ENCODE measurements at places on chromosomes 2 and 18. TPM values are rescaled to one million over a fixed set of nuclear protein-coding genes. Genes with fewer than 3 reads are reported as not detected.

Gene ITGB6
- 17.4 TPM for total RNA-seq

DNA sequence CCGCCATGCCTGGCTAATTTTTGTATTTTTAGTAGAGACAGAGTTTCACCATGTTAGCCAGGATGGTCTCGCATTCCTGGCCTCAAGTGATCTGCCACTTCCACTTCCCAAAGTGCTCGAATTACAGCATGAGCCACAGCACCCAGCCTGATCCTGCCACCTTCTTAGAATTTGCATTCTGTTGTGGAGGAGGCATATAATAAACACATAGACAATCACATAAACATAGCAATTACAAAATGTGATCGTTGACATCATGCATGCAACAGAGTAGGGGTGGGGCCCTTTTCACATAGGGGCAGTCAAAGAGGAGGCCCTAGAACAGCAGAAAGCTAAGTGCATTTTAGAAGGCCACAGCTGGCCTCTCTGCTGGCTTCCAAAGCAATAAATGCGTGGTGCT lies 39.9 kb upstream of the TSPYL6 start:
- DNase-seq = no peak

Gene IL1R2
- 3.2 TPM for total RNA-seq

DNA sequence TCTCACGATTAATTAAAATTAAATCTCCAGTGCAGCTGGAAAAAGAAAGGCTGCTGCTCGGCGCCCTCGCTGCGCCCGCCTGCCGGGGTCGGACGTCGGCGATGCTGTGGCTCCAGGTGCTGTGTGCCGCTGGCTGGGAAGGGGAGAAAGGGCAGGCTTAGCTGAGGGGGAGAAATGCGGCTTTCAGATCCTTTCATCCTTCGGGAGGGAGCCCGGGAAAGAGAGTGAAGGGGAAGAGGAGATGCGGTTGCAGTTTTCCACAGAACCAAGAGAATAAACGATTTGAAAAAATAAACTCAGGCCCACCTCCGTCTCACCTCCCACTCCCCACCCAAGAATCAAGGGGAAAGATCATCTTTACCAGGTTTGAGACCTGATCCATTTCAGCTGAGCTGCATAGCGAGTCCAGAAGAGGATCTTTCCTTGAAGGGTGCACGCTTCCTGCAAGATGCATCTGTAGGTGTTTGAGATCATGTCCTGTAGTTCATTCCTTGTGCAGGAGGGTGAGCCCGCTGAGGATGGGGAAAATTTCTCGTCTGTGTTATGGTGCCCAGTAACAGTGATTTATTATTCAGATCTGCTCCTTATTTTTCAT lies 495 bp downstream of the TMEM169 start:
- peak; percentile 41 for DNase-seq

Gene BCL2
- 5.1 TPM for total RNA-seq

DNA sequence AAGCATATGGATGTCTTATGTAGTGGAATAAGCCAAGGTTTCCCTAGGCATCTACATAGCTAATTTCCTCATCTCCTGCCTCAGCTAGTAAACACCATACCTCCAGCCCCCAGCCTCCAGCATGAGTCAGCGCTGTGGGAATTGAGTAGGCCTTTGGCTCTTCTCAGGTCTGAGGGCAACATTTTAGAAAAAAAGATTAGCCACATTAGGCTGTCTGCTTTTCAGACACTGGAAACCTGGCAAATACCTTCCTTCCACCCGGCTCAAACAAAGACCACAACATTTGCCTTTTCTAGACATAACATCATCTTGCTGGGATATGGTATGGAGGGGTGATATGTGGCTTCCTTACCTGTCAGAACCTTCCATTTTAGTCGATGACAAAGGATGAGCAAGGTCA lies 6.1 kb upstream of the CCDC195 start:
- DNase-seq = no peak

GRCh38 chr2:69791045-69791444 lies 38.4 kb upstream of the GMCL1 start:
- no peak for DNase-seq

DNA sequence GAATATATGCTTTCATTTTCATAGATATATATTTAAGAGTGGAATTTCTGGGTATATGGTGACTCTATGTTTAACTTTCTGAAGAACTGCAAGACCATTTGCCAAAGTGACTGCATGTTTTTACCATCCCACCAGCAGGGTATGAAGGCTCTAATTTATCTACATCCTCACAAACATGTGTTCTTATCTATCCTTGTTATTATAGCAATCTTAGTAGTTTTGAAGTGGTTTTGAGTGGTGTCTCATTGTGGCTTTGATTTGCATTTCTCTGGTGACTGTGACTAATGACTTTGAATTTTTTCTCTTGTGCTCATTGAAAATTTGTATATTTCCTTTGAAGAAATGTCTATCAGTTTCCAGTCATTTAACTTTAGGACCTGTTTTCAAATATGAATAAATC lies 310.2 kb upstream of the NRP2 start:
- DNase-seq = no peak

DNA sequence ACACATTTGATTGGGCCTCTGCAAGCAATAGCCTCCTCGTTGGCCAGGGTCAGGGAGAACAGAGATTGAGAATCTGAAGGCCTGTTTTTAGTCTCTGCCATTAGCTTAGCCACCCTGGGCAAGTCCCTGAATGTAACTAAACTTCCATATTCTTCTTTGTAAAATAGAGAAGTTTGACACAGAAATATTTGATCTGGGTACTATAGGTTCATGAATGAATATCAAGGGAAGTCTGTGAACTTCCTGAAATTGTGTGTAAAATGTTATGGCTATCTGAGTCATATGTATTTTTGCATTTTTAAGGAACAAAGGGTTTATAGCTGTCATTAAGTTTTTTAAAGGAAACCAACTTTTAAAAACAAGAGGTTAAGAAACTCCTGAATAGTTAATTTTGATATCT lies 23.2 kb downstream of the RND3 start:
- no peak for DNase-seq

DNA sequence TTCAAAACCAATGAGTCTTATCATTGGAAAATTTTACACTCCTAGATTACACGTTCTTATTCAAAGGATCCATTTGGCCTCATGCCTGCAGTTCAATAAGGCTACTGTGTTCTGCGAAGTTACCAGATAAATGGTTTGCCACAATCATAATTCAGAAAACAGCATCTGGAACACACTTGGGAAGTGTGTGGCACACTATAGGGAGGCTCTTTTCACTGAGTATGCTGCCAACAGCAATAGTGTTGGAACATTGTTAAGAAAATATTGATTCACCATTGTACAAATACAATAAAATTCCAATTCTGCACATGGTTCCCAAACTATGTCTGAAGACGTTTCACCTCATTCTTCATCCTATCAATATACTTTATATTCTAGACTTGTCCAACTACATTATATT lies 141.4 kb upstream of the DOK6 start:
- no peak for DNase-seq

DNA sequence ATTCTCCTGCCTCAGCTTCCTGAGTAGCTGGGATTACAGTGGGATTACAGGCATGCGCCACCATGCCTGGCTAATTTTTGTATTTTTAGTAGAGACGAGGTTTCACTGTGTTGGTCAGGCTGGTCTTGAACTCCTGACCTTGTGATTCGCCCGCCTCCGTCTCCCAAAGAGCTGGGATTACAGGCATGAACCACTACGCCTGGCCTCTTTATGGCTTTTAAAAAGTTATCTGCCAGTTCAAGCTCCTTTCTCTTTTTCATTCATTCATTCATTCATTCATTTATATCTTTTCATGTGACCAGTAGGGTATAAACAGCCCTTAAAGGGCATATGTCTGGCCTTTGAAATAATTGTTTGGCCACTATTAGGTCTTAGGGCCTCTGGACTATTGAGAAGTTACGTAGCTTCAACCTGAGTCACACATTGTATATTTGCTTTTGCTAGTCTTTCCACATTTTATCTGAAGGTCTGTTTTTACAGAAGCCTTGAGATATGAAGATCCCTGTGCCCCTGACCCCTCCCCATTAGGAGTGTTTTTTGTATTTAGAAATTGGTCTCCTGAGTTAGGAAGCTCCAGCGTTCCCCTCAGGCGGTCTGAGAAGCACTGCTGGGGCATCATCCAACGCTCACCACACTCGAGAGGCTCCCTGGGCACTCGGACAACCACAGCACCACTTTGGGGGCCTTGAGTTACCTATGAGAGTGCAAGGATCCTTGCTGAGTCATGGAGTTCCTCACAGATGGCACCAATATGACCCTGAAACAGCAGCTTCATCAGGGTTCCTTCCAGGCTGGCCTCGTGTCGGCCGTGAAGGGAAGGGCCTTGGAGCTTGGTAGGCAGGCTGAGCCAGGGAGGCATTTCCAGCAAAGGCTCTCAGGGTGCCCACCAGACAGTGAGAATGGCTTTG lies 21.8 kb downstream of the FZD5 start:
- DNase-seq = peak; percentile 39

DNA sequence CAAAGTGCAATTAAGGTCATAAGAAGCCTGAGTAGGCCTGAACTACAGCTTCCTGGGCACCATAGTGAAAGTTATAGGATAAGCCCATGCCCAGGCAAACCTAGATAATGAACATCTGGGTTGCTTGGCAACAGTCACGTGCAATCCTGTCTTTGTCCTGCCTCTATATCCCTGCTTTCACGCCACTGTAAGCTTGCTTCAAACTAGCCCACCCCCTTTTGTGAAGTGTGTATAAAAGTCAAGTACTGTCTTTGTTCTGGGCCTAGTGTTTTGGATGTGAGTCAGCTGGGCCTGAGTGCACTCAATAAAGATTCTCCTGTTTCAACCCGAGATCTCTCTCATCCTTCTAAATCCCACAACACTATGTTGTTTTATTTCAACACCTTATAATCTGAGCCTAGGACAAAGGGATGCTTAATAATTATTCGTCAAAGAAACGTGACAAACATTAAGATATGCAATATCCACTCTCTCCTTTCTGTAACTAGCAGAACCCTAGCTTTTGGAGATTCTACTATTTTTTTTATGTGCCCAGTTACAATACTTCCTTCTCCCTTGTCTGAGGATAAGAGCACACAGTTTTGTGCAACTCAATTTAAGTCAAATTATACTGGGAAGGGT lies 927.8 kb downstream of the SUCLG1 start:
- DNase-seq = no peak

GRCh38 chr2:108593547-108594098 lies 59.4 kb downstream of the LIMS1 start:
- peak; percentile 75 for DNase-seq

DNA sequence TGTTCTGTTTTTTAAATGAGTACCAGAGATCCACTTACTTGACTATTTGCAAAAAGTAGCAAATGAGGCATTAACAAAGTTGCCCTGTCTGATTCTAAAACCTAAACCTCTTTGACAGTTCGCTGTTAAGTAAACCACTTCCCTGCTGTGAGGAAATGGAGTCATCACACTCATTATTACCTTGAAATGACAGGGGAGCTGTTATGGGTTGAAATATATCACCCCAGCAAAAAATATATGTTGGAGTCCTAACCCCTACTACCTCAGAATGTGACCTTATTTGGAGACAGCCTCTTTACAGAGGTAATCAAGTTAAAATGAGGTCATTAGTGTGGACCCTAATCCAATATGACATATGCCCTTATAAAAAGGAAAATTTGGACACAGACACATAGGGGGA lies 36.1 kb downstream of the DHRS9 start:
- DNase-seq = no peak

DNA sequence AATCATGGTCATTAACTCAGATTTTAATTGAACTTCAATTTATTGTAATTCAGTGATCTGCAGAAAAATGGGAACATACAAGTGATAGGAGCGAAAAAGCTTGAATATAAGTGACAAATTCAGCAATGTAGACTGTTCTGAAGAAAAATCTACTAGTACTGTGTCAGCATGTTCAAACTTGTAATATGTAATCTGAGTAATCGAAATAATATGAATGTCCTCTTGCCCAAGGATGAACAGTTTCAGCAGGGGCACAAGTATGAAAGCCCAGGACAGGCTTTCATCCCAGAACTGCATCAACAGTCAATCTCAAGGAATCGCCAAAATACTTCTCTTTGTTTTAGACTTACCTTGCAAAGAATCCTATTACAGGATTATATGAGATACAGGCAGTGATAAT lies 1110.5 kb downstream of the LRP1B start:
- DNase-seq = no peak

GRCh38 chr18:35635170-35635569 lies 53.6 kb downstream of the GALNT1 start:
- no peak for DNase-seq

DNA sequence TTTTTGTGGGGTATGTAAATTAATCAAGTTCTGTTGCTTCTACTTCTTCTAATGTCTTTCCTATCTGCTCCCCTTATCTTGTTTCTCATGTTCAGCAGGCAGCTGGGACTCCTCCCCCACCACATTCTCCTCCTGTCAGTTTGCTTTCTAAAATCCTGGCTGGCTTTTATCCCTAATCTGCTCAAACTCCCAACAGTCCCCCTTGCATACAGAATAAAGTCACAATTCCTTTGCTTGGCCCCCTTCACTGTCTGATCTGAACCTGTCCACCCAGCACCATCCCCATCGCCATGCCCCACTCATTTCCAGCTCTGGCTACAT lies 2.2 kb downstream of the CFAP221 start:
- no peak for DNase-seq

DNA sequence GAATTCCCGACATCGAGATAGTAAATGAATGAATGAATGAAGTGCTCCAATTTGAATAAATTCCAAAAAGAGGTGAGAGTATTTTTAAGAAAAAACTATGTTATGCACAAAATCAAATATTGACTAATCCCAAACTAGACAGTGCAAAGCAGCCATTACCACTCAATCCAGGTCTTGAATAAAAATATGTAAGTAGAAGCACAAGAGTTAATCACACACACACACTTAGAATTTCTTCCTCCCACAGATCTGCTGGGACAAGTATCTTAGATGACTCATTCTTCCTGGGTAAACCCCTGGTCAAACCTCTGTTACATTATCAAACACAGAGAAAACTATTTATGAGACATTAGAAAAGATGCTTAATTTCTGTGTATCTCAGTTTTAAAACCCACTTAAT lies 102.0 kb downstream of the PLA2R1 start:
- DNase-seq = peak; percentile 39

- no peak for DNase-seq
Observed at GRCh38 chr18:31609886-31610285, 18.2 kb downstream of the TTR start.

GRCh38 chr2:181305301-181306123 lies 151.7 kb upstream of the ITGA4 start:
- DNase-seq = no peak

- no peak for DNase-seq
Observed at GRCh38 chr2:10338270-10339188, 35.8 kb downstream of the HPCAL1 start.

- no peak for DNase-seq
Observed at GRCh38 chr2:5696945-5697521, 4.8 kb downstream of the SOX11 start.

- DNase-seq = no peak
Observed at GRCh38 chr2:65565681-65566080, 133.3 kb upstream of the SPRED2 start.

GRCh38 chr2:225468131-225468530 lies 68.6 kb downstream of the NYAP2 start:
- DNase-seq = peak; percentile 40

Gene STPG4
- total RNA-seq = 0.37 TPM

- DNase-seq = no peak
Observed at GRCh38 chr18:11419338-11419737, 190.1 kb upstream of the SLC35G4 start.

- DNase-seq = no peak
Observed at GRCh38 chr18:25062720-25063119, 289.2 kb downstream of the ZNF521 start.

GRCh38 chr2:62208758-62209114 lies 12.8 kb downstream of the B3GNT2 start:
- no peak for DNase-seq

Data from Caki2 (cell line).